Keratinocyte (primary cell): ENCODE measurements at places on chromosomes 7 and 10. TPM values are rescaled to one million over a fixed set of nuclear protein-coding genes. Genes with fewer than 3 reads are reported as not detected.

DNA sequence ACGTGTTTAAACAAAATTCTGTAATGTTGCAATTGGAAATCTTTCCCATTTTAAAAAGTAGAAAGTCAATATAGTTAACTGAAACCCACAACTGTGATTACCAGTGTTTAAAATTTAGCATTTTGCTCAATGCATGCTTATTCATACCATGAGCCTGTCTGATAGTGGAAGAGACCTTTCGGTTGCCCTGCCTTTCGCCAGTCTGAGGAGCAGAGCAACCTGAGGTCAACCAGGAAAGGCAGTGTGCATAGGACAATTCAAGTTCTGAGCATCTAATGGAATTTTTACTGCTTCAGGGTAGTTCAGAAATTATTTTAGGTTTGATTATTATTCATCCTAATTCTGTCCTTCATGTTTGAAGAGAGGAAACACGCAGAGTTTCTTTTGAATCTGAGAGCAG, 100.8 kb downstream of the CUBN start:
- no peak overlapping the region for H3K4me3 ChIP-seq
- no peak for DNase-seq
- H3K27me3 ChIP-seq = no peaks in the 10 kb centered on the region
- H3K36me3 ChIP-seq = no peaks in the 10 kb centered on the region

- H3K4me1 ChIP-seq = peaks cover 53% of the 10 kb centered on the region
- no peak overlapping the region for H3K4me3 ChIP-seq
- DNase-seq = no peak
- H3K27me3 ChIP-seq = no peaks in the 10 kb centered on the region
- H3K36me3 ChIP-seq = peaks cover 3% of the 10 kb centered on the region
These were observed 2.3 kb downstream of the DOCK1 start for GRCh38 chr10:126907423-126907970.

- H3K27ac ChIP-seq = no peak overlapping the region
- peaks cover 3% of the 10 kb centered on the region for H3K4me1 ChIP-seq
- H3K36me3 ChIP-seq = no peaks in the 10 kb centered on the region
- no peak for DNase-seq
- no peak overlapping the region for H3K4me3 ChIP-seq
These were observed 60.4 kb downstream of the LRRC17 start for GRCh38 chr7:102973096-102973802.

- no peak overlapping the region for H3K27ac ChIP-seq
- no peak for DNase-seq
- peaks cover 2% of the 10 kb centered on the region for H3K4me1 ChIP-seq
These were observed 24.3 kb upstream of the DOCK1 start for GRCh38 chr10:126880926-126881325.

GRCh38 chr7:33698692-33699128, 206.6 kb upstream of the BMPER start:
- no peaks in the 10 kb centered on the region for H3K4me1 ChIP-seq
- no peaks in the 10 kb centered on the region for H3K27me3 ChIP-seq
- DNase-seq = no peak
- no peak overlapping the region for H3K4me3 ChIP-seq
- no peak overlapping the region for H3K27ac ChIP-seq

DNA sequence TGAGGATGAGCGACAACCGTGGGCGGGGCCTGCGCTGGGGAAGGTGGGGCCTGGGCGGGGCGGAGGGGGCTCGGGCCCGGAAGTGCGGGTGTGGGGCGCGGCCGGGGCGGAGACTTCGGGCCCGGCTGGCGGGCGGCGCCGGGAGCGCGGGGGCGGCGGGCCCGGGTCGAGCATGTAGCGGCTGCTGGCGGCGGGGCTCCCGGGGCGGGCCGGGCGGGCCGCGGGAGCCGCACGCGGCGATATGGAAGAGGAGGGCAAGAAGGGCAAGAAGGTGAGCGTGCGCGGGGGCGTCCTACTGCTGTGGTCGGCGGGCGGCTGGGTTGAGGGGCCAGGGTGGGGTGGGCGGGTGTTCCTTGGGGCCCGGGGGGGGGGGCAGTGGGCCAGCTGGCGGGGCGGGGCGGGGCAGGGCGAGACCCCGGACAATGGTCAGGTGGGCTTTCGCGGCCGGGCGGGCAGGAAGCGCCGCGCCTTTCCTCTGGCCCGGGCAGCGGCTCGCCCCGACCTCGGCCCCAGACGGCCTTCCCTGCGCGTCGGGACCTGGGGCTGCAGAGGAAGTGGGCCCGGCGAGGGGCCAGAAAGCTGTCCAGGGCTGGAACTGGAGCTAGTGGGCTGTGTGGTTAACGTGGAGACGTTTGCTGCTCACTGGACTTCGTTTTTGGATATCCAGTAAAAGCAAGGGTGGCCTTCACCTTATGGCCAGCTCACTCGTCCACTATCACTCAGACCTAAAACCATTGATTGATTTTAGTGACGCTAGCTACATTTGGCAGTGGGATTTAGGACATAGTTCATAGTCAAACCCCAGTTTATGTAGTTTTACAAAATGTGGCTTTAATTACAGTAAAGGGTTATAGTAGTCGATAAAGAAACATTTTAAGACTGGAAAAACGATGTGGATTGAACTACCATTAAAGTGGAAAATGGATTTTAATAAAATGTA, at the start of gene CCM2:
Gene CCM2 (plus strand): TSS at position 109 of the 940 bp plus-strand sequence. CDS start 133 bp downstream, at position 242.
- H3K4me3 ChIP-seq = peak within 1 kb of the TSS; percentile 92
- H3K27ac ChIP-seq = peak within 1 kb of the TSS; percentile 84
- H3K36me3 ChIP-seq = peaks cover 1% of the 10 kb centered on the region
- no peaks in the 10 kb centered on the region for H3K27me3 ChIP-seq
- peaks cover 23% of the 10 kb centered on the region for H3K4me1 ChIP-seq

ATOH7 gene
- polyA plus RNA-seq = 0.04 to 0.07 TPM in 2 of 3 replicates, not detected in the other

GRCh38 chr7:24346716-24347115, 62.7 kb downstream of the NPY start:
- no peak overlapping the region for H3K27ac ChIP-seq
- H3K4me1 ChIP-seq = no peaks in the 10 kb centered on the region
- H3K4me3 ChIP-seq = no peak overlapping the region
- no peaks in the 10 kb centered on the region for H3K36me3 ChIP-seq
- peaks cover 4% of the 10 kb centered on the region for H3K27me3 ChIP-seq

UNCX gene
- polyA plus RNA-seq = not detected in 3 replicates

TFEC gene
- 0.05 to 0.11 TPM (median 0.08 TPM) in 3 replicates for polyA plus RNA-seq

- DNase-seq = no peak
- no peak overlapping the region for H3K4me3 ChIP-seq
- H3K4me1 ChIP-seq = no peaks in the 10 kb centered on the region
- H3K36me3 ChIP-seq = peaks cover 16% of the 10 kb centered on the region
- no peak overlapping the region for H3K27ac ChIP-seq
- H3K27me3 ChIP-seq = no peaks in the 10 kb centered on the region
These were observed 16.6 kb downstream of the RPP30 start for GRCh38 chr10:90888387-90888786.

DNA sequence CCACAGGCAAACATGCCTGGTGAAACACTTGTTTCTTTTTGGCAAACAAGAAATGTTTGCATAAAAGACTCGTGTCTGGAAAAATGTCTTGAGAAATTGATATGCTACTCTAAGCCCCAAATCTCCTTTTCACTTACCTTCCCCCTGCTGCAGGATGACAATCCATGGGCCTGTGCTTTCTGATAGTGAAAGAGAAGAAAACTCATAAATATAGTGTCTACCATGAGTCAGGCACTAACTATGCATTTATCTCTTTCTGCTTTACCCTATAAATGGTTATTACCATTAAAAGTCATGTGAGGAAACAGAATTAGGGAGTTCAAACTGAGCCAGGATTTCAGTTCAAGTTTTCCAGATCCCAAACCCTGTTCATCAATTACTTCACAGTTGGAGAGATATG, 6.6 kb upstream of the TARP start:
- DNase-seq = no peak
- no peak overlapping the region for H3K27ac ChIP-seq
- H3K4me3 ChIP-seq = no peak overlapping the region
- no peaks in the 10 kb centered on the region for H3K4me1 ChIP-seq
- no peaks in the 10 kb centered on the region for H3K36me3 ChIP-seq

DNA sequence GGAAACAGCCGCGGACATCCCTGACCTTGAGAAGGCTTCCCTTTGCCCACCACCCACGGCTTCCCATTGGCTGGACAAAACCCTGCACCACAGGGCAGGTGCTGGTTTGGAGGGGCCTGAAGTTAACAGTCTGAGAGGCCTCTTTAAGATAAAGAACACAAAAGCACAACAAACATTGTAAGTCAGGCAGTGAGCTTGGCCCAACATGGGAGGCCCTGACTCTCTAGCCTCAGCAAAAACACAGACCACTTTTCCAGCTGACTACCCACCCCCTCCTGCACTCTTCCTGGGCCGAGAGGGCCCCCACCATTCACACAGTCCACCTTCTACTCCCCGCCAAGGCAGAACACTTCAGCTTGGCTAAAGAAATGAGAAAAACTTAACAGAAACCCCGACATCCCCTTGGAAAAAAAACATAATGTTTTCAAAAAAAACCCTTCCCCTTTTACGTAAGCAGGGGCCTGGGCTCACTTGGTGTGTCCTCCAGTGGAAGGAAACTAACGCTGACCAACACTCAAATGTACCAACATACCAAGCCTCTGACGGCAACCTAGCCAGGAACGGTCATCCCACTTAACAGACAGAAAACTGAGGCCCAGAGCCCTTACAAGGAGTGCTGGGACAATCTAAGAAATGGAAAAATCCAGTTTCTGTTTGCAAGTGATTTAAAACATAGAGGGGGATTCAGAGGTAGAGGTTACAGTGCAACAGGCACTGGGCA, 80.9 kb downstream of the COBL start:
- no peak overlapping the region for H3K4me3 ChIP-seq
- no peak overlapping the region for H3K27ac ChIP-seq
- H3K36me3 ChIP-seq = no peaks in the 10 kb centered on the region

RINT1 gene
- polyA plus RNA-seq = 14.8 to 23.6 TPM (median 17.4 TPM) in 3 replicates

NAT16 gene
- polyA plus RNA-seq = not detected in 3 replicates

- no peak for DNase-seq
- no peaks in the 10 kb centered on the region for H3K4me1 ChIP-seq
- peaks cover 4% of the 10 kb centered on the region for H3K27me3 ChIP-seq
These were observed 599.2 kb downstream of the KCNMA1 start for GRCh38 chr10:77038407-77038806.

- H3K4me1 ChIP-seq = no peaks in the 10 kb centered on the region
- no peak overlapping the region for H3K27ac ChIP-seq
- no peak for DNase-seq
- H3K27me3 ChIP-seq = no peaks in the 10 kb centered on the region
These were observed 642.2 kb downstream of the SH2D4B start for GRCh38 chr10:81179805-81180452.

DNA sequence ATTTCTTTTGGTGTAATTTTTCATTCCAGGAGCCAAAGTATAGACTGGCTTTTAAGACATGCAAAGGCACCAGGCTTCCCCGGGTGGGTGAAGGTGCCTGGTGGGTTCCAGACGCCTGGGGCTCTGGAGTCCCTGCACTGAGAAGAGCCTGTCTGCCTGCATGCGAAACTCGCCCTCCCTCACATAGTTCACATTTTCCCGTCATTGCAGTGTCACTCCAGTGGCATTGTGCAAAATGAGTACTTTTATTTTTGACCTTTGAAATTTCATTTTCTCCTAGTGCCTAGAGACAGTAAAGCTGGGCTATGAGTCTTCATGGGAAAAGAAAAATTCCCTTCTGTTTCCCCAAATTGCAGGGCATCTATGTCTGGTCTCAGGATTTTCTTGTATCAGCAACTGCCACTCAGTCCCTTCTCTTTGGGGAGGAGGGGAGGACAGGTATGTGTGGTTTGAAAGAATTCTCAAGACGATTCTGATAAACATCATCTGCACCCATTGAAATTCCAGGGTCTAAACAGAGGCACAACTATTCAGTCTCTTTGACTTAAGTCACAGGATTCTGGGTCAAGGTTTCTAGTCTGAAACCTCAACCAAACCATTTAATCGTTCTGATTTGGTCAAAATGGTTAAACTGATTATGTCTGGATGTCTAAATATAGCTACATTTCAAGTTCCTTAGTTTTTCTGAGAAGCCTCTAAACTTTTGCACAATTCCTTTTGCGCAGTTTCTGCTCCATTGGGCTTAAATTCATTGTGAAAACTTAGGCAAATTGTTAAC, 107.8 kb downstream of the CYP26A1 start:
- no peak for DNase-seq
- peaks cover 6% of the 10 kb centered on the region for H3K4me1 ChIP-seq
- no peak overlapping the region for H3K4me3 ChIP-seq
- no peaks in the 10 kb centered on the region for H3K27me3 ChIP-seq

- DNase-seq = no peak
- no peak overlapping the region for H3K4me3 ChIP-seq
- H3K27ac ChIP-seq = no peak overlapping the region
- H3K36me3 ChIP-seq = no peaks in the 10 kb centered on the region
- no peaks in the 10 kb centered on the region for H3K4me1 ChIP-seq
These were observed 458.4 kb downstream of the SORCS1 start for GRCh38 chr10:106706127-106706526.

AFAP1L2 gene
- 36.8 to 52.5 TPM (median 40.4 TPM) in 3 replicates for polyA plus RNA-seq

GRCh38 chr7:70571961-70572360, 560.0 kb upstream of the GALNT17 start:
- peaks cover 34% of the 10 kb centered on the region for H3K4me1 ChIP-seq
- no peak overlapping the region for H3K27ac ChIP-seq
- no peaks in the 10 kb centered on the region for H3K36me3 ChIP-seq
- H3K4me3 ChIP-seq = no peak overlapping the region
- no peaks in the 10 kb centered on the region for H3K27me3 ChIP-seq

DNA sequence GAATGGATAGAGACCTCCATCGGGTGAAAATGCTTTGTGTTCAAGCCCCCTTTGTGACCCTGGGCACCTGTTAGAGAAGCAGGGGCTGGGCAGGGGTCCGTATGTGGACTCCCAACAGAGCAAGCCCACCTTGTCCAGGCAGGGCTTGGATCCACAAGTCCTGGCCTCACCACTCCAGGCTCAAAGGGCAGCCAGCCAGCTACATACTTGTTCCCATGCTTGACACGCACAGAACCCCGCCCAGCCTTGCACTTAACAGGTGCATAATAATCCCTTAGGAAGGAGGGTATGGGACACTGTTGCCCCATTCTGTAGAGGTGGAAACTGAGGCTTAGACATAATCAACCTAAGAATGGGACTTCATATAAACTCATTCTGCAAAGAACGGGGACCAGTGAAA, 160.6 kb downstream of the PRKAG2 start:
- H3K36me3 ChIP-seq = no peaks in the 10 kb centered on the region
- H3K4me1 ChIP-seq = no peaks in the 10 kb centered on the region
- H3K27ac ChIP-seq = no peak overlapping the region

DNA sequence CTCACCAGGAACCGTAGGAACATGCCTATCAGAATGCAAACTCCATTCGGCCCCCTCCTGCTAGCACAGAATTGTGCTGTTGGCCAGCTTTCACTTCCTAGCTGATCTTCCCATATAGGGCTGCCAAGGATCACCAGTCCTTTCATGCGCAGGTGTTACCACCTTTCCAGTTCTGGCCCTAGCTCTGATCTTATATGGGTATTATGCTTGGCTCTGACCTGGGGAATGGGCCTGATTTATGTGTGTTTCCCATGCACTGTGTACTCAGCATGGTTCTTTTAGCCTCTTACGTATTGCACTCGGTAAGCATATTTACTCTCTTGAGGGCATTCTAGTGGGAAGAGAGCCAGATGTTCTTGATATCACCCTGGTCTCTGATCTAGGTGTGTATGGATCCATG, 11.1 kb downstream of the SLC35G1 start:
- H3K27ac ChIP-seq = no peak overlapping the region
- no peaks in the 10 kb centered on the region for H3K27me3 ChIP-seq
- H3K4me1 ChIP-seq = no peaks in the 10 kb centered on the region
- DNase-seq = no peak
- H3K36me3 ChIP-seq = no peaks in the 10 kb centered on the region

LRRC4 gene
- polyA plus RNA-seq = 0.01 to 0.09 TPM (median 0.07 TPM) in 3 replicates

GRCh38 chr10:5442065-5442989, 30.0 kb downstream of the NET1 start:
- H3K36me3 ChIP-seq = peaks cover 4% of the 10 kb centered on the region
- no peaks in the 10 kb centered on the region for H3K27me3 ChIP-seq
- no peak overlapping the region for H3K4me3 ChIP-seq
- DNase-seq = no peak
- no peak overlapping the region for H3K27ac ChIP-seq

GRCh38 chr7:148633761-148634160, 43.2 kb downstream of the C7orf33 start:
- no peak for DNase-seq

ANKIB1 gene
- 28.4 to 37.7 TPM (median 37.0 TPM) in 3 replicates for polyA plus RNA-seq
